NCI-H1436 (cell line): ENCODE measurements at places on chromosomes 6 and 20.

DNA sequence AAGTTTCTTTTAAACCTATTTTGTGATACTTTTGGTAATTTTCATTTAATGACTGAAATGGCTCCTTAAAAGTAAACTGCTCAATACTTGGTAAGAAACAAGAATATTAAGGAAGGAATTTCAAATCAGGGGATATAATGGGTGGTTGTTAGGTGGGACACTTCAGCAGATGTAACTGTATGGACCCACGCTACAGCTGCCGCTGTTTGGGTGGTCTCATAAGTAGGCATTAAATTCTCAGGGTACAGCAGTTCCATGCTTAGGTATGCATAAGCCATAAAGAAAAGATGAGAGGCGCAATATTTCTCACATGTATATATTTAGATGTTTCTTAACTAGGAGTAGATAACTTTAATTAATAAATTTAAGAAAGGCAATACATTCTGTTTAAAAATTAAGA is 35.0 kb downstream of the COL19A1 start:
- no peak for DNase-seq

DNA sequence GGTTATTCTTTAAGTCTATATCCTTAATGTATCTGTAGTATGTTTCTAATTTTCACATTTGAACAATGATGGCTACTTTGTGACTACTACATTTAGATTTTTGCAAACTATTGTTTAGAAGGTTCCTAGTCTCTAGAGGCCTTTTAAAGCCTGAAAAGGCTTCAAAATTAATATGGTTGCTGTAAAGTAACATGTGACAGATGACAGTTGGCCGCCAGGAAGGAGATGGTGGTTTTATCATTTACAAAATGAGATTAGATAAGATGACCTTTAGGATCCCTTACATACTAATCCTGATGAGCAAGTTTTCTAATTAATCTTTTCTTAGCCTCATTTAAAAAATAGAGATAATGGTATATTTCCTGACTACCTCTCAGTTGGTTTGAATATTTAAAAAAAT is 18.8 kb downstream of the SCAF8 start:
- no peak for DNase-seq

DNA sequence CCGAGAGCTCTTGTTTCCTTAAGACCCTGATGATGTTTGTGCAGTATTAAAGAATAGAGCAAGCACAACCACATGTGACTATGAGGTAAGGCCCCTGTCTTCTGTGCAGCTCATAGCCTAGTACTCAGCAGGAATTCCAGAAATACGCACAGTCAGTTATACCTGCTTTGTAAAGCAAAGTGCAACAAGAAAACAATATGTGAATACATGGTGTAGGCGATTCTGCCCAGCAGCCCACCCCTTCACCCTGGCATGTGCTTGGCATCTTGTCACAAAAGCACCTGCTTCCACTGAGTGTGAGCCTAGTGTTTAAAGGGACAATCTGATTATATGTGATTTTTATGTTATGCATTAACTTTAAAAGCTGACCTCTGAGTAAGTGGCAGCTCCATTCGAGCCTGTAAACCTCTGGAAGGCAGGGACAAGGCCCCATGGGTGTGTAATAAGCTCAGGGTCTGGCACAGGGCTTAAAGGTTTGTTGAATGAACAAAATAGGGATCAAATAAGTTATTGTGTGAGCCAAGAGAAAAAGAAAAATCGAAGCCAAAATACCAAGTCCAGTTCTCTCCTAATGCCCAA is 148.7 kb downstream of the DOK5 start:
- no peak for DNase-seq

DNA sequence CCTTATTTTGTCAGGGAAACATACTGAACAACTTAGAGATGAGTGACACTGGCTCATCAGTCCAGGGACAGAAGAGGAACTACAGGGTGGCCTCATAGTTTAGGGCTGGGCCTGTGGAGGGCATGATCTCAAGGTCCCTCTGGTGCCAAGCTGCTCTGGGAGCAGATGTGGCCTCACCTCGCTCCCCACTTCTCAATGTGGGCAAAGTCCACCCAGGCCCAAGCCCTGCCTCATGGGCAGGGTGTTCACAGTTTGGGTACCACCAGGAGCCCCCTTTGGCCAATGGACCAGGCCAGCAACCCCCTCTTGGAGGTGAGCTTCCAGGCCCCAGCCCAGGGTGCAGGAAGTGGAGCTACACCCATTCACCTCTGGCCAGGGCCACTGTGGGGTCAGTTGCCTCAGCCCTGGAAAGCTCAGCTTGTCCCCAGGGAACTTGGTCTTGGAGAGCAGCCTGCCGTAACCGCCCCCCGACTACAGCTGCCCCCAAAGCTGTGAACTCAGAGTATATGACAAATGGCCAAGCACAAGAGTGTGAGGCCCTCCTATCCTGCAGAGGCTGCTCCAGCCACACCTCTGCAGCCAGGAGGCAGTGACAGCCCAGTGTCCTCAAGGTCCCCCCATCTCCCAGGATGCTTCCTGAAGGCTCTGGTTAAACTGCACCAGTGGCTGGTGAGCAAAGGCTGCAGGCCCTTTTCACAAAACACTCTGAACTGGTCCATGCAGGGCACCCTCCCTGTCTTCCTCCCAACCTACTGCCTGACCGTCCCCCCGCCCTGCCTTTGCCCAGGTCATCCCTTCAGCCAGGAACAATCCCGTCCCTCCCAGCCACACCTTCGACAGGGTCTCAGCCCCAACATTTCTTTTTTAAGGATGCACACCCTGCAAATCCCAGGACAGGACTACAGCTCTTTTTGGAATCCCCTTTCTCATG is 3.6 kb downstream of the ADISSP start:
- DNase-seq: no peak

DNA sequence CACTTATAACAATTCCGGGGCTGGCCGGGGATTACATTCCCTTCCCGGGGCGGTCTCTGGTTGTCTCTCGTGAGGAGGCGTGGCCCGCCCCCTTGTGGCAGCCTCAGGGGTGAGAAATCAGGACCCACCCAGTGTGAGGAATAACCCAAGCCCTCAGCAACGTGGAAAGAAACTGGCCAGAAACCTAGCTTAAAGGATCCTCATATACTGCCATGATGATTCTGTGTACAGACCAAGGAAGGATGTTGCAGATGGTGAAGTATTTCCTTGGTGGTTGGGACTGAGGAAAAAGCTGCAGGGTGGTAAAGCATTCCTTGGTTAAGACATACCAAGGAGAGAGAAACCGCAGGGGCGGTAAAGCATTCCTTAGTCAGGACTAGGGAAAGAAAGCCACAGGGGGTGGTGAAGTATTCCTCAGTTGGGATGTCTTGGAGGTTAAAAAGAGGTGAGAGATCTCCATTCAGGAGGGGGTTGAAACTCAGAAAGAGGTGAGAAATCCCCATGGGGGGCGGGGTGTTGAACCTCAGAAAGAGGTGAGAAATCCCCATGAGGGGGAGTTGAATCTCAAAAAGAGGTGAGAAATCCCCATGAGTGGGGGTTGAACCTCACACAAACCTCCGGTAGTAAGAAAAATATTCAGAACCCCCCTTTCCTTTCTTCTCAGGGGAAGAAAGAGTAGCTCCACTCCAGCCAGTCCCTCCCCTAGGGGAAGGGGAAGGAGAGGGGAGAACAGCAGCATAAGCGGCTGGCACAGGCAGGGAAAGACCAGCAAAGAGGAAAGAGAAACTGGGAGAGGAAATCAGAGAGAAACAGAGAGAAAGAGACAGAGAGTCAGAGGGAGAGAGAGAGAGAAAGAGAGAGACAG is 238.1 kb downstream of the RNGTT start:
- DNase-seq: no peak

DNA sequence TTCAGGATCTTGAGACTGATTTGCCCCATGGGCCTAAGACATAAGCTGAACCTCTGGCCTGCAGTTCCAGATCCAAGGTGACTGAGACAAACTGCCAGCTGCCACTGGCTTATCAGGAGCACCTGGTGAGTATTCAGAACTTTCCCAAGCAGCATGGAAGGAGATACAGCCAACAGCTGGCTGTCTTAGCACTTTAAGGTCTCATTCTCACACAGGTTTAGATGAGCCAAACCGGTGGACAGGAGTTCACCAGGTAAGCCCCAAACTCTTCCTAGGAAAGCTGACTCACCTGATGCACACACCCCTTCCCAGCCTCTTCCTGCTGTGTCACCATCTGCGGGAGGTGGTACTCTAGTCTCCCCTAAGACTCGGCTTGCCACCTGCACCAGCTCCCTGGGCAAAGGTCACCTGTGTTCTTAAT is at the start of gene BANF2:
Gene BANF2, plus strand, starts transcription at position 36 of the 421 bp plus-strand sequence. CDS start 25,060 bp downstream, outside the sequence.
- DNase-seq: no peak

- no peak for DNase-seq
Observed at GRCh38 chr20:19774135-19774933, 16.3 kb downstream of the RIN2 start.

- DNase-seq: no peak
Observed at GRCh38 chr20:11323816-11324215, 593.9 kb upstream of the BTBD3 start.

- DNase-seq: no peak
Observed at GRCh38 chr6:14313248-14313647, 195.7 kb downstream of the CD83 start.

GRCh38 chr6:17707371-17707651 is 586 bp upstream of the NUP153 start:
- no peak for DNase-seq
